Uterine smooth muscle cell (primary cell): ENCODE measurements at places on chromosomes 2 and 18. TPM values are rescaled to one million over a fixed set of nuclear protein-coding genes. Genes with fewer than 3 reads are reported as not detected.

Gene MLPH
- total RNA-seq, result 29.1 and 110 TPM in 2 replicates

Gene RUFY4
- total RNA-seq, result not detected in 2 replicates

Gene STPG4
- 0.12 and 0.44 TPM in 2 replicates for total RNA-seq

Gene SNTG2
- total RNA-seq, result 0.11 TPM in 1 of 2 replicates, not detected in the other

Gene BCL2L11
- total RNA-seq, result 1.00 and 2.7 TPM in 2 replicates

Gene TEKT4
- not detected in 2 replicates for total RNA-seq

Gene KCTD1
- 7.4 and 11.2 TPM in 2 replicates for total RNA-seq

Gene NT5C1B
- total RNA-seq, result 0.33 TPM in 1 of 2 replicates, not detected in the other

Gene SERPINB13
- not detected in 2 replicates for total RNA-seq

Gene CD207
- not detected in 2 replicates for total RNA-seq

Gene STEAP3
- 23.6 and 33.5 TPM in 2 replicates for total RNA-seq

Gene FBXO15
- 1.00 and 1.1 TPM in 2 replicates for total RNA-seq

Gene SERPINB12
- not detected in 2 replicates for total RNA-seq

Gene CABYR
- 3.9 and 7.2 TPM in 2 replicates for total RNA-seq

Gene COLEC11
- under 0.01 TPM in 1 of 2 replicates, not detected in the other for total RNA-seq

Gene CYTIP
- not detected in 2 replicates for total RNA-seq

Gene MAL
- not detected in 2 replicates for total RNA-seq

Gene LGALSL
- 2.3 and 3.1 TPM in 2 replicates for total RNA-seq

Gene UGT1A10
- total RNA-seq, result 0.11 TPM in 1 of 2 replicates, not detected in the other

Gene FZD7
- total RNA-seq, result 29.1 and 33.4 TPM in 2 replicates

Gene SPEG
- 38.8 and 60.6 TPM in 2 replicates for total RNA-seq

Gene LCT
- total RNA-seq, result under 0.01 TPM in 2 replicates

Gene CRYGC
- total RNA-seq, result not detected in 2 replicates

Gene DPP10
- total RNA-seq, result not detected in 2 replicates

Gene CCBE1
- total RNA-seq, result 13.8 and 21.2 TPM in 2 replicates

Gene TGFA
- not detected in 2 replicates for total RNA-seq

Gene CDH19
- total RNA-seq, result under 0.01 TPM in 1 of 2 replicates, not detected in the other

Gene TLX2
- total RNA-seq, result not detected in 2 replicates

Gene SLC25A52
- 0.22 TPM in 1 of 2 replicates, not detected in the other for total RNA-seq

Gene OTOS
- not detected in 2 replicates for total RNA-seq

Gene SLC40A1
- total RNA-seq, result 2.4 and 9.5 TPM in 2 replicates

Gene PPP1R7
- 78.4 and 90.4 TPM in 2 replicates for total RNA-seq

Gene PDE11A
- 0.33 and 0.50 TPM in 2 replicates for total RNA-seq

Gene ASPRV1
- 0.11 and 0.12 TPM in 2 replicates for total RNA-seq

Gene CXCR4
- 0.11 and 0.25 TPM in 2 replicates for total RNA-seq

Gene ARHGAP28
- total RNA-seq, result 5.2 and 5.9 TPM in 2 replicates

Gene GALR1
- under 0.01 TPM in 1 of 2 replicates, not detected in the other for total RNA-seq

Gene THAP4
- 44.4 and 47.7 TPM in 2 replicates for total RNA-seq

Gene VAMP5
- total RNA-seq, result 26.0 and 27.1 TPM in 2 replicates

Gene NFATC1
- total RNA-seq, result 1.7 and 2.1 TPM in 2 replicates

Gene CFC1
- total RNA-seq, result not detected in 2 replicates

Gene ANKRD53
- total RNA-seq, result 0.22 and 0.50 TPM in 2 replicates

Gene ERBB4
- under 0.01 and 0.11 TPM in 2 replicates for total RNA-seq

Gene IL1B
- 0.77 and 1.7 TPM in 2 replicates for total RNA-seq

Gene PRKAG3
- not detected in 2 replicates for total RNA-seq

Gene COLEC12
- 7.2 and 13.2 TPM in 2 replicates for total RNA-seq

Gene UCN
- 0.22 and 1.00 TPM in 2 replicates for total RNA-seq

Gene ADAM23
- total RNA-seq, result 9.9 and 10.5 TPM in 2 replicates

Gene APOB
- total RNA-seq, result under 0.01 TPM in 2 replicates

Gene CYB5A
- 54.6 and 57.9 TPM in 2 replicates for total RNA-seq

Gene TXNDC2
- total RNA-seq, result 0.12 and 0.22 TPM in 2 replicates

Gene FBXO48
- total RNA-seq, result 0.37 and 0.66 TPM in 2 replicates
